ENCODE measurements at places on chromosomes 13 and 19.

GRCh38 chr13:41352935-41353840 lies 42.1 kb downstream of the NAA16 start:
- peak; percentile 64 for DNase-seq

- DNase-seq: no peak
These were observed 54.5 kb downstream of the NUFIP1 start for GRCh38 chr13:44934724-44935123.

DNA sequence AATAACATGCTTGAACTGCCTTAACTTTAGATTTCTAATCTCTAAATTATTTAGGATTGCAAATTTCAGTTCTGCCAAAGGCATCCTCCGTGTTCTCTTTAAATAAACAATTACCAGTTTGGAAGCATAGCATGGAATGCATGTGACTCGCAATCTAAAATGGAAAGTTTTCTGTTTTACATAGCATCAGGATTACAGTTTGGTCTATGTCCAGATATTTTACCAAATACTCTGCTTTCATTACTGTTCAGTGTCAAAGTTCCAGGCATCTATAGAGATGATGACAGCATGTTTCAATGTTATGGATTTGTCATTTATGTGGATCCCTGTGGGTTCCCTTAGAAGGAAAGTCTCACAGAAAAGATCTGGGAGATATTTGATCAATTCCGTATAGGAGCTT lies 16.8 kb downstream of the FLT1 start:
- DNase-seq: no peak

DNA sequence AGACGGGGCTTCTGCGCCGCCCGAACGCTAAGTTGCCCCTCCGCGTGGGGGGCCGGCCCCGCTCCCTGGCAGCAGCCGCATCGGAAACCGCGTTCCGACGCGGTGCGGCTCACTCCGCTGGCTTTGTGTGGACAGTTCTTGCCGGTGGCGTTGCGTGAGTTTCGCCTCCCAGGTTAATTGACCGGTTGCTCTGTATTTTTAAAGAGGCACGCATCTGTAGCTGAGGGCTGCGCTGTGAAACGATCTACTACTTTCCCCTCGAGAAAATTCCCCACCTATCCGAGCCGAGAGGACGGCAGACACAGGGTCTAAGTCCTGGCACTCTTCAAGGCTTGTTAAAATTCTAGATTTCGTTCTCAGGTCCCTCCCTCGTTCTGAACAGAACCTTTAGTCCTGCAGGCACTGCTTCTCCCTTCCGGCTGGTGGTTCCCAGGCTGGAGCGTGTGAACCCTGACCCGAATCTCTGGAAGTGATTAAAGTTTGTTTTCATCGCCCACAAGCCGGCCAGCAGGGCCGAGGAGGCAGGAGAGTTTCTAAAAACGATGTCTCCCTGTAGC lies 933 bp downstream of the ARHGEF7 start:
- peak; percentile 78 for DNase-seq

- DNase-seq: no peak
These were observed 12.6 kb downstream of the ZNF888 start for GRCh38 chr19:52910648-52911047.

GRCh38 chr13:26719356-26719945 lies 41.1 kb downstream of the GPR12 start:
- DNase-seq: no peak

- no peak for DNase-seq
These were observed 92.0 kb upstream of the WASF3 start for GRCh38 chr13:26465514-26465913.

Data from retina (tissue), 1 donor.